ENCODE measurements at places on chromosomes 16 and 17. TPM values are rescaled to one million over a fixed set of nuclear protein-coding genes. Genes with fewer than 3 reads are reported as not detected.

C17orf107 gene
- 1.0 TPM for polyA plus RNA-seq

CAMTA2 gene
- 18.0 TPM for polyA plus RNA-seq

KRT39 gene
- polyA plus RNA-seq, result not detected

TBC1D3E gene
- polyA plus RNA-seq, result not detected

EDC4 gene
- polyA plus RNA-seq, result 18.7 TPM

GP2 gene
- polyA plus RNA-seq, result not detected

CACNB1 gene
- polyA plus RNA-seq, result 3.2 TPM

PMP22 gene
- 204 TPM for polyA plus RNA-seq

TMEM92 gene
- 0.47 TPM for polyA plus RNA-seq

COX4I1 gene
- 879 TPM for polyA plus RNA-seq

CCDC102A gene
- 8.3 TPM for polyA plus RNA-seq

All from AG04450 (cell line).